ENCODE measurements at places on chromosomes 3 and 15. TPM values are rescaled to one million over a fixed set of nuclear protein-coding genes. Genes with fewer than 3 reads are reported as not detected.

Gene RAD51
- polyA plus RNA-seq: 2.0 TPM

Gene SLC22A14
- polyA plus RNA-seq: 0.17 TPM

Gene GNAT1
- 0.05 TPM for polyA plus RNA-seq

Gene ZNF501
- polyA plus RNA-seq: 1.8 TPM

DNA sequence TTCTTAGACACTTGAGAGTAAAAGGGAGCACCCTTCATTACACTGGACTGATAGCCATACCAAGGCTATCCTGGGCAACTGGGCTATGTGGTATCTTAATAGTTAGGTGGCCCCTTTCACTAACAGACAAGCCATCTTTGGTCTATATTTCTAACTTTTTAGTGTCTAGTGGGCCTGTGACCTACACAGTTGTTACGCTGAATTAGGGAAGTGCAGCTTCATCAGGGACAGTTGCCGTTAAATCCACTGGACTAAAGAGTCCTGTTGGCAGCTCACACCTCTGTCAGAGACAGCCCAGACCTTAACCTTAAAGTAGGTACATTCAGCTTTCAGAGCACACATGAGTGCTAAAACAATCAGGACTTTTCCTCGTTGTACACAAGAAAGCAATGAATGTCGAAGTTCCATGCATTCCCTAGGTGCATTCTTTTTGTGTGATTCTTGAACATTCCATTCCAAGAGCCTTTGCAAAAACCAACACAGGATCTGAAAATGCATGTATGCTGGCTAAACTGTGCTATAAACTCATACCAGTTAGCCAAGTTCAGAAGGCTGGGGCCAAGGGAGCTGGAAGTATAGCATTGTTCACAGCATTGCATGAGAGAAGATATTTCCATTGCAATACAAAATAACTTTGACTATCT, 230.2 kb upstream of the EIF1B start:
- H3K27me3 ChIP-seq: no peaks in the 10 kb centered on the region
- no peak overlapping the region for H3K27ac ChIP-seq
- no peaks in the 10 kb centered on the region for H3K4me1 ChIP-seq
- no peak overlapping the region for H3K4me3 ChIP-seq
- no peaks in the 10 kb centered on the region for H3K36me3 ChIP-seq

- no peak overlapping the region for H3K27ac ChIP-seq
- H3K36me3 ChIP-seq: no peaks in the 10 kb centered on the region
- H3K4me3 ChIP-seq: no peak overlapping the region
- DNase-seq: no peak
- H3K4me1 ChIP-seq: no peaks in the 10 kb centered on the region
These were observed 15.3 kb upstream of the UNC13C start for GRCh38 chr15:53962646-53963561.

DNA sequence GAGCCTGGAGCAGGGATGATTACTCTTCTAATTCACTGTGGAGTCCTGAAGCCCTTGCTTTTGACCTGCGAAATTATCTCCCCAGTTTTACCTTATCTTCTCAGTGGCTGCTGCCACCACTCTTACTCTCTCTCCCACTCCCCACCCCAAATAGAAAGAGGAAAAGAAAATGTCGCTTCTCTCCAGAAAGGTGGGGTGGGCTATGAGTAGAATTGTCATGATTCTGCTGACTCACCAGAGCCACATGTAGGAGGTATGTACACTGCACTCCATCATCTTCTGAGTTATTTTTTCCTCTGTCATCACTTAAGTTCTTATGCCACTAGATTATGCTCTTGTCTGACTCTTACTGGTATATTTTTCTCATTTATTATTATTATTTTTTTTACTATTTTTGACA, 43.9 kb upstream of the TMEM158 start:
- H3K27ac ChIP-seq: no peak overlapping the region
- no peaks in the 10 kb centered on the region for H3K27me3 ChIP-seq
- DNase-seq: no peak
- H3K36me3 ChIP-seq: no peaks in the 10 kb centered on the region
- no peaks in the 10 kb centered on the region for H3K4me1 ChIP-seq
- H3K4me3 ChIP-seq: no peak overlapping the region

DNA sequence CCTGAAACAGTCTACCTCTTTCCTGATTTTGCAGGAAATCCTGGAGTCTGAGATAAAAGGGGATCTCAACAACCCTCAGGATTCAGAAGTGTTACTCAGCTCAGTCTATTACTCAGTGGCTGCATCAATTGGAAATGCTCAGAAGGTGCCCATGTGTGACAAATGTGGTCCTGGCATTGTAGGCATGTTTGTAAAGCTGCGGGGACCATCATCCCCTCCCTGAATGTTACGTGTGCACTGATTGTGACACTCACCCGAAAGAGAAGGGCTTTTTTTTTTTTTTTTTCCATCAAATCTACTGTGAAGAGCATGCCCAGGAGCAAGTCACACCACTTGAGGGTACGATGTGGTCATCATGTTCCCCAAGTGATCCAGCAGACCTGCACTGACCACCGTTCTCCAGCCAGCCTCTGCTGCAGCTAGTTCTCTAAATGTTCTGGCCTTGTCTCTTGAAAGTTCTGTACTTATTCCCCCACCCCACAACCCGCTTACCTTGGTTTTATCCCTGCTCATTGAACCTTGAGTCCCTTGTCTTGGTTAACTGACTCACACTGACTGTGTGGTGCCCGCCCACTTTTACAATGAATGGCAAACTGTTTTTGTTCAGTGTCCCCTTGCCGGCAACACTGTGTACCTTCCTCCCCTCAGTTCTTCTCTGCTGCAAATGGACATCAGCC, 19.8 kb downstream of the ST3GAL6 start:
- H3K27me3 ChIP-seq: no peaks in the 10 kb centered on the region
- H3K4me3 ChIP-seq: no peak overlapping the region
- H3K4me1 ChIP-seq: peaks cover 19% of the 10 kb centered on the region
- no peak overlapping the region for H3K27ac ChIP-seq
- H3K36me3 ChIP-seq: no peaks in the 10 kb centered on the region
- no peak for DNase-seq

All from spleen (tissue), 13 donors.